ENCODE measurements at places on chromosomes 3 and 15.

DNA sequence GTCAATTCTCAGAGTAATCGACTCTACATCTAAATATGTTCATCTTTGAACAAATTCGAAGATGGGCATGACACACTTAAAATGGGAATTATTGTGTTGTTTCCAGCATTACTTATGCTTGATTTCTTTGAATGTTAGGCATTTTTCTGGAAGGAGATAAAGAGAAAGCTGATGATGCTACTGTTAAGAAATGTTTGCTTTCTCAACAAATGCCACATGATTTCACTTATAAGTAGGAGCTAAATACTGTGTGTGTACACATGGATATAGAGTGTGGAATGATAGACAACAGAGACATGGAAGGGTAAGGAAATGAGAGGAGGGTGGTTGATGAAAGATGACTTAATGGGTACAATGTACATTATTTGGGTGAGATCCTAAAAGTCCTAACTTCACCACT, 400.9 kb downstream of the TBL1XR1 start:
- peak; percentile 26 for DNase-seq

- DNase-seq, result no peak
Measured at GRCh38 chr3:195769551-195769950, 42.2 kb downstream of the MUC4 start.

DNA sequence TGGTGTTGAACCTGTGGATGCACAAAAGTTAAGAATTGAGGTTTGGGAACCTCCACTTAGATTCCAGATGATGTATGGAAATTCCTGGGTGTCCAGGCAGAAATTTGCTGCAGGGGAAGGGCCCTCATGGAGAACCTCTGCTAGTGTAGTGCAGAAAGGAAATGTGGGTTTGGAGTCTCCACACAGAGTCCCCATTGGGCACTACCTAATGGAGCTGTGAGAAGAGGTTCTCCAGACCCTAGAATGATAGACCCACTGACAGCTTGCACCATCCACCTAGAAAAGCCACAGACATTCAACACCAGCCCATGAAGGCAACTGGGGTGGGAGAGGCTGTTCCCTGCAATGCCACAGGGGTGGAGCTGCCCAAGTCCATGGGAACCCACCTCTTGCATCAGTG, 1032.8 kb upstream of the EPHA6 start:
- DNase-seq, result no peak

DNA sequence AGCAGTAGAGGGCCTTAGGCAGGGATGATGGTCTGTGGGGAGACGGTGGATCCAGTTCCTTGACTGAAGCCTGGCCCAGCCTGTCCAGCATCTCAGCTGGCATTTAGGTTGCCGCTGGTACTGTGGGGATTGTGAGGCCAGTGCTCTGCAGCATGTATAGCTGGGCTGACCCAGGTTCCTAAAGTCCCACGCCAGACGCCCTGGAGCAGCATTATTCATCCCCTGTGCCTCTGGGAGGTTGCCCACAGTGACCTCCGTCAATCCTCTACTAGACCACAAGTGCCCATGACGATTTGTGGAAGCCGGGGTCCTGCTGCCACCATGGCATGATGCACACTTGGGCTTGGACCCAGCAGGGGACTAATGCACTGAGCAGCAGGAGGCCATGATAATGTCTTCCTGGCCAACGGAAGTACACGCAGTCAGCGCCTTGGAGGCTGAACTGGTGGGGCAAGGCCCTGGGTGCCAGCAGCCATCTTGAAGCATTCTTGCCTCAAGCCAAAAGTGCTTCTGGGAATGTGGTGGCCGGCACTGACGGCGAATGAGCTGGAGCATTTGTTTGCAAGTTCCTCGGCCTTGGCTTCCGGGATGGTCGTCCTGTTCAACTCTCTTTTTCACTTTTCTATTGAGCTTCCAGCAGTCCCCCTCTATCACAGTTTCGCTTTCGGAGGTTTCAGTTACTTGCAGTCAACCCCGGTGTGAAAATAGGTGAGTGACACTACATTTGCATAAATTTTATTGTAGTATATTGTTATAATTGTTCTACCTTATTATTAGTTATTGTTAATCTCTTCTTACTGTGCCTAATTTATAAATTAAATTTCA, 949.4 kb downstream of the ROBO1 start:
- DNase-seq, result no peak

- no peak for DNase-seq
Measured at GRCh38 chr15:63082366-63082765, 39.3 kb upstream of the LACTB start.

DNA sequence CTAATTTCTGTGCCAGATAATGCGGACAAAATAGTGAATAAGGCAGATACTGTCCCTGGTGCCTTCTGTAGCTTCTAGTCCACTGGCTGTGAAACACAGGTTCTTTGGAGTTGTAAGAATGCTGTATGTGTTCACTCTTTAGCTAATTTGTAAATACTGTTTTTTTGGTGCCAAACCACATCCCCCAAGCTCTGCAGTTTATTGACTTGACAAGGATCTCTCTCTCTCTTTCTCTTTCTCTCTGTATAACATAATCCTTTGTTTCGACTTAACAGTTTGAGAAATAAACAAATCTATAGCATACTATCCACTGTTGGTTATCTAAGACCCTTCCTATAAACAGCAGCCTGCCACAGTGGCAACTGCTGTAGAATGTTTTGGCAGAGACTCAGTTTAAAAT, 7.6 kb downstream of the SMAD3 start:
- no peak for DNase-seq

- DNase-seq, result no peak
Measured at GRCh38 chr3:160883373-160883772, 127.3 kb downstream of the PPM1L start.

DNA sequence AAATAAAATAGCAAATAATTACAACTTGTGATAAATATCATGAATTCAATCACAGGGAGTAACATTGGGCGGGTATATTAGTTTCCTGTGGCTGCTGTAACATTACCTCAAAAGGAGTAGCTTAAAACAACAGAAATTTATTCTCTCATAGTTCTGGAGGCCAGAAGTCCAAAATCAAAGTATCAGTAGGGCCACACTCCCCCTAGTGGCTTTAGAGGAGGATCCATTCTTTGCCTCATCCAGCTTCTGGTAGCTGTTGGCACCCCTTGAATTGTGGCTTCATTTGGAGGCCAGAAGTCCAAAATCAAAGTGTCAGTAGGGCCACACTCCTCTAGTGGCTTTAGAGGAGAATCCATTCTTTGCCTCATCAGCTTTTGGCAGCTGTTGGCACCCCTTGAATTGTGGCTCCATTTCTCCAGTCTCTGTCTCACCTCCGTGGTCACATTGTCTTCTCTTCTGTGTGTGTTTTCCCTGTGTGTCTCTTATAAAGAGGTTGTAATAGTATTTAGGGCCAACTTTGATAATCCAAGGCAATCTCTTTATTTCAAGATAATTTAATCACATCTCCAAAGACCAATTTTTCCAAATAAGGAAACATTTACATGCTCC, 3.1 kb upstream of the CFAP20DC start:
- DNase-seq, result no peak

GRCh38 chr3:99909714-99910495, 92.2 kb downstream of the CMSS1 start:
- peak; percentile 69 for DNase-seq

- no peak for DNase-seq
Measured at GRCh38 chr3:23164746-23165145, 38.4 kb upstream of the UBE2E2 start.

- peak; percentile 34 for DNase-seq
Measured at GRCh38 chr15:98803228-98804056, 155.1 kb downstream of the IGF1R start.

- DNase-seq, result no peak
Measured at GRCh38 chr3:131796111-131796510, 238.7 kb downstream of the CPNE4 start.

DNA sequence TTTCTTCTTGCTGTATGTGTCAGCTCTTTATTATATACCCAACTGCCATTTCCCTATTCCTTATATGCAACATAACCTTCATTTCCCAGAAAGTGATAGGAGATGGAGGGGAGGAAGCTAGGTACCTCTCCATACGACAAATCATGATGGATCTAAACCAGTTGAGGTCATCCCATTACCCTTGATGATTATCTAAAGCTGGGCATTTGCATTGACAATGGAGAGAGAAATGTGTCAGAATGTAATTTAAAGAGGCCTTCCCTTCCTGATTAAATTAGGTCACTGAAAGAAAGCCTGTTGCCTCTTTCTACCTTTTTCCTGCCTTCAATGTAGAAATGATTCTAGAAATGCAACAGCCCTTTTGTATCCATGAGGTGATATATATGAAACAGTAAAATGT, 81.9 kb downstream of the SUCNR1 start:
- DNase-seq, result no peak

- DNase-seq, result no peak
Measured at GRCh38 chr3:5166846-5167245, 20.7 kb upstream of the EDEM1 start.

GRCh38 chr3:174110761-174111160, 713.2 kb downstream of the NLGN1 start:
- no peak for DNase-seq

- DNase-seq, result no peak
Measured at GRCh38 chr15:92909136-92909781, 9.1 kb downstream of the CHD2 start.

DNA sequence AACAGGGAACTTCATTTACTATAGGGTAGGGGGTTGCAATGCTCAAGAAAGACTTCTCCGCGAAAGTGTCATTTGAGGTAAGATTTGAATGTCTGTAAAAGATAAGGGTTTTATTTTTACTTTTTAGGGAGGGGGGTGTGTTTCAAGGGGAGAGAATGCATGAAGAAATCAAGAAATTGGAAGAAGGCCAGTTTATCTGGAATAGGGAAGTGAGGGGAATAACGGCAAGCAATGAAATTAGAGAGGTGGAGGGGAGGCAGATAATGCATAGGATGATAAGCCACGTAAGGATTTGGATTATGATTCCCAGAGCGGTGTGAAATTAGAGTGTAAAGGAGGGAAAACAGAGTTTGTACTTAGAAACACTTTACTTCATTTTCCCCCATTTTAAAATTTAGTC, 63.0 kb upstream of the MB21D2 start:
- DNase-seq, result no peak

DNA sequence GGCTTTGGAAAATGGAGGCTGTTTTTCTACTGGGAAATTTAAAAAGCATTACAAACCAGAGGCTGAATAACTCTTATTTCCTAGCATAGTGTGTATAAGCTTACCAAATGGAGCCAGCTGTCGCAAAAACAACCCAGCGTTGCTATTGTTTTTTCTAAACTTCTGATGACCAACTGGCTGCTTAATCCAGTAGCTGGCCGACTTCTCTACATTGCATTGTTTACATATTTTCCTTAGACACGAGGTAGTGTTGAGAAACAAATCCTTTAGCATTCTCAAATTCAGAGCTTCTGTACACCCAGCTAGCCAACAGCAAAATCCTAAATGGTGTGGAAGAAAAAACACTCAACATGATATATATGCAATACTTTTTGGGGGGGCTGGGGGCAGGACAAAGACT, 161.0 kb upstream of the ADAMTS9 start:
- no peak for DNase-seq

Measured in non-pigmented ciliary epithelial cell (primary cell).